Right renal cortex interstitium (tissue), 3 donors: ENCODE measurements at places on chromosomes 3 and 15. TPM values are rescaled to one million over a fixed set of nuclear protein-coding genes. Genes with fewer than 3 reads are reported as not detected.

- no peak for DNase-seq
Measured at GRCh38 chr15:80550908-80551260, 144.2 kb upstream of the ABHD17C start.

The ERC2 gene
- 3.7 TPM for polyA plus RNA-seq

- DNase-seq, result no peak
Measured at GRCh38 chr3:141849056-141849815, 27.2 kb upstream of the ATP1B3 start.

DNA sequence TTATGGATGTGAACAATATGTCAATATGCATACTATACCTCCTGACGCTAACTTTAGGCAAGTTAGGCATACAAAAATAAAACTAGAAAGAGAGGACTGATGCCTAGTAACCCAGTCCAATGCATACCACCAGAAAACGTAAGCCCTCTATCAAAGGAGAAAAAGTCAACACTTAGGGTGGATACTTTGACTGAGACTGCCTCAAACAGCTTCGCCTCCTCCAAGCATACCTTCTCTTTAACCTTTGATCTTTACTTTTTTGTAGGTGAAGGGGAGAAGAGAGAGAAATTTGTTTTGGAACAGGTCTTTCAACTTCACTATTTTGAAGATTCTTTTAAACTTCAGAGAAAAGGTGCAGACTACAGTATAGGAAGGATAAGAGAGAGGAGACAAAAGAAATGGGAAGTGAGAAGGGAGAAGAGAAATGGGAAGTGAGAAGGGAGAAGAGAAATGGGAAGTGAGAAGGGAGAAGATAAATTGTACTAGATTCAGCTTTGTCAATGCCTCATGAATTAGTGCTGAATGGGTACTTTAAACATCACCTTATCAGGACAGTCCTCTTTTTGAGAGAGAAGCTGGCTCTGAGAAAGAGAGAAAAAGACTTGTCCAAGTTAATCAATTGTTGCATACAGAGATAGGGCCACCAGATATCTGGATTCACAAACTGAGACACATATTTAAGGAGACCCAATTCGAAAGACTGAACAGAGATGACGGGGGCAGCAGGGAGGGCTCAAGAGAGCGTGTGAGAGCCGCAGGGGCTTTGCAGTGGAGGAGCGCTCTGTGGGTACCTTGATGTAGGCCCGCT lies 1.0 kb downstream of the P3H2 start:
- no peak for DNase-seq

- DNase-seq, result no peak
Measured at GRCh38 chr15:99507016-99507503, 58.7 kb upstream of the MEF2A start.

GRCh38 chr3:181906338-181906737 lies 194.6 kb downstream of the SOX2 start:
- no peak for DNase-seq

DNA sequence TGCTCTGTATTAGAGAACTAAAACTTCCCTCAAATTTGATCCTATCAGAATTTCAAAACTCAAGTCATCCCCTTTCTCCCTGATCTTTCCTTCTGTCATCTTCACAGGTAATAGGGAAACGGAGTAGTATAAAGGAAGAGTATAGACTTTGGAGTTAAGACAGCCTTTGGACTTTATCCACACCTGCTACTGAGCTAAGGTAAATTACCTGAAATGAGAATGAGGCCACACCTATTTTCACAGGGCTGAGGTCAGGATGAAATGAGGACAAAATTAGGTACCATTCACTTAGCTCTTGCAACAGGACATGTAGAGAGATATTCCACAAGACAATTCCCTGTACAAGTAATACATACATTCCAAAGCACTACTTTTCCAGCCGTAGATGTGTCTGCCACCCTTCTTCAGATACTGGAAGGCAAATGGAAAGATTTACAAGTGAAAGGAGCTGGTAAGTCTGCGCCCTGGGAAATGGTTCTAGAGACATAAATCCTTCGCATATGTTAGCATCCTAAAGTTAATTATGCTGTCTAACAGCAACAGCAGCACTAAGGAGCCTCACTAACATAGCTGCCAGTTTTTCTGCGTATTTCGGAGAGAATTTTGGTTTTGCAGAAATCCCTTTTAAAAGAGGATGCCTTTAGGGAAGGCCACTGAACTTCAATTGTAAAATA lies 461.8 kb downstream of the SHQ1 start:
- DNase-seq, result no peak

DNA sequence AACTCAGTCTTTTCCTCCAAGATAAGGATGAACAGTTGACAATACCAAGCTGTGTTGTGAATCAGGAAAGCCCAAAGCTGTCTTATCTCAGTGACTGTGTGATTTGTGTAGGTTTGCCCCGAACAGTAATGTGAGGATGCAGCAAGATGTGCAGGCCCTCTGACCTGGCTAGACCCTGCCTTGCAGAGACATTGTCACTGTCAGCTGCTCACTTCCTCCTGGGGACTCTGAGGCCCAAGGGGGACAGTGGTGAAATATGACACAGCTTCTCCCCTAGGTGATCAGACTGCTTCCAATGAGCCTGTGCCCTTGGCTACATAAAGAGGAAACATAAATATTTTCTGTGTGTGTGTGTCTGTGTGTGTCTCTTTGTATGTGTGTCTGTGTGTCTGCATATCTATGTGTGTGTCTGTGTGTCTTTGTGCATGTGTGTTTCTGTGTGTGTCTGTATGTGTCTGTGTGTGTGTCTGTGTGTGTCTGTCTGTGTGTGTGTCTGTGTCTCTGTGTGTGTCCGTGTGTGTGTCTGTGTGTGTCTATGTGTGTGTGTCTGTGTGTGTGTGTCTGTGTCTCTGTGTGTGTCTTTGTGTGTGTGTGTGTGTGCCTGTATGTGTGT lies 21.7 kb downstream of the LRRK1 start:
- no peak for DNase-seq

GRCh38 chr15:101489599-101490407 lies at the start of gene PCSK6:
Gene PCSK6, minus strand, starts transcription at chr15:101489707. Its CDS starts 37 bp downstream, at chr15:101489670.
- no peak for DNase-seq

- DNase-seq, result no peak
Measured at GRCh38 chr3:80492162-80492561, 724.4 kb upstream of the ROBO1 start.

- no peak for DNase-seq
Measured at GRCh38 chr15:62050115-62050514, 10.1 kb downstream of the VPS13C start.

DNA sequence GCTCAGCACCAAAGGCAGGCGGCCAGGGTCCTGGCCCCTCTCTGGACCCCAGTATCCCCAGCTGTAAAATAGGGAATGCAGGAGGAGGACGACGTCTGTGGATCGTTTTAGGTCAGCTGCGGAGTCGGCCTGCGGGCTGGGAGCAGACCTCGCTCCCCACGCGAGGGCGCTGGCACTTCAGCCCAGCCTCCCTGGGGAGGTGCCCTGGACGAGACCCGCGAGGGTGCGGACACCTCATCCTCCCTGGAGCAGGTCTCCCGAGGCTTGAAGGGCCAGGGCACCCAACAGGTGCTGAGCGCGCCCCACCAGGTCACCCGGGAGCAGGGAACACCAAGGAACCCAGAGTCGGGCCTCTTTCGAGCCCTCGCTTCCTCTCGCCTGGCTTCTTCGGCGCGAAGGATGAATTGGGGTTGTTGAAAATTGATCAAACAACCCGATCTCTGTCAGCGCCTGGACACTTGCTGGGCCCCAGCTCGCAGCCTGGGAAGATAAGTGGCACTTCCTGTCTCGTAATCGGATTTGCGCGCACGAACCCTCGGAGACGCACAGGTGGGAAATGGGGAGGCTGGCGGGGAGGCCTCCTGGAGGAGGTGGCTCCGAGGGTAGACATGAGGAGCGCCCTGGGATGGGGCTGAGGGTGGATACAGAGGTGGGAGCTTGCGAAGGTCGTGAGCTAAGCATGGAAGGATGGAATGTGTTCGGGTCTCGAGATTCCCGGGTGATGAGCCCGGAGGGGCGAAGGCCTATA lies 588 bp upstream of the VIPR1 start:
- DNase-seq, result no peak

DNA sequence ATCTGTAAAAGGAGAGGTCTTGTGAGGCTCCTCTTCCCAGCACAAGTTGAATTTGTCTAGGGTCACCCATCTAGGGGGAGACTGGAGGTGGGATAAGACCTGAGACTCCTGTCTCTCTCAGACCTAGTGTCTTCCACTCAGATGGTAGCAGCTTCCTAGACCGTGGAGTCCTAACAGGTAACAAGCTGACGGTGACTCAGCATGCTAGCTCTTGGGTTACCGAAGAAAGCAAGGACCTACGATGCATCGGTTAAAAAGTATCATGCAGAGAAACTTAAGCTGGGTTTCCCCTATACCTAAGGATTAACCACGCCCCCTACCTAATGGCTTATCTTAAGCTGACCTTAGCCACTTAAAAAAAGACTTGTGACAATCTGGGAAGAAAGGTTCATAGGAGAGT lies 7.6 kb downstream of the LRRN1 start:
- DNase-seq, result no peak

DNA sequence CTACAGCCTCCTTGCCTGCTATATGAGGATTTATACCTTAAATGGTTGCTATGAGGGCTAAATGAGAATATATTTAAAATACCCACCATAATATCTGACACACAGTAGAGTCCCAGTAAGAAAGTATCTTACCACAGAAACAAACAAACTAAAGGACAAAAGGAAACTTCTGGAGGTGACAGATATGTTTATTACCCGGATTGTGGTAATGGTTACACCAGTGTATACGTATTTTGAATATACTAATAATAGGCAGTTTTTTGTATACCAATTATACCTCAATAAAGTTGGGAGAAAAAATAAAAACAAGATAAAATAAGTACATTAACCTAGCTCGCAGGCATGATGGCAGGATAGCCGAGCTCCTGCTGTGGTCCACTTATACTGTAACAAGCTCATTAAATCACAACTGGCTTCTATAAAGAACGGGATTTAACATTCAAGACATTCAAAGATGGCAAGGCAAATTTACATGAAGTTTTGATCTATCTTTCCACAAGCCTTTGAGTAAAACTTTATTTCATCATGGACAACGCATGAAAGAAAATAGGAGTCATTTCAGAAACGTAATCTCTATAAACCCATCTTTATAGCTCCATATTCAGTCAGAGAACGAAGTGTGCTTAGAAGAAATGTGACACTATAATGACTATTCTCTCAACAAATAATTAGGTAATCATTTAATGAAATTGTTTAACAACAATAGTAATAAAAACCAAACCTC lies 1.5 kb downstream of the RPN1 start:
- no peak for DNase-seq

GRCh38 chr3:151230646-151231045 lies 27.6 kb upstream of the GPR171 start:
- no peak for DNase-seq

DNA sequence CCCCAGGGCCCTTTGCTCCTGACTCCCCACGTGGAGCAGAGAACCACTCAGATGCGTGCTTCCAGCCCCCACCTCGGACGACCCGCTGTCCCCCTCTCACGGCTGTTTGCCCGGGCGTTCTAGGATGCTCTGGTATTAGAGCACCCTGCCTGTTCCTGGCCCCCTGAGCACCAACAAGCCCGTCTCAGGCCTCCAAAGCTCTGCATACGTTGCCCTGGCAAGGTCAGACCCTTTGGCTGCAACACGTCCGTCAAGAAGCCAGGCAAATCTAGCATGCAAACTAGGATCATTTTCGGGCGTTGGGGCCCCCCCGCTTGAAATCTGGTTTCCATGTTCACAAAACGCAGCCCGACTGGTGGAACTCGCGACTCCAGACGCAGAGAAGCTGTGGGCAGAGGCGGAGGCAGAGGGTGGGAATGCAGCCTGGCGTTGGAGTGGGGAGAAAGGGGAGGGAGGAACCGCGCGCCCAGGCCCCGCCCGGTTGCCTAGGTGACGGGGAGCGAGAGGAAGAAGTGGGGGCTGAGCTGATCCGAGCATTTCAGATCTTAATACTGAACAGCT lies 86.2 kb upstream of the PIAS1 start:
- no peak for DNase-seq

- DNase-seq, result no peak
Measured at GRCh38 chr15:44694416-44694815, 16.7 kb downstream of the PATL2 start.

DNA sequence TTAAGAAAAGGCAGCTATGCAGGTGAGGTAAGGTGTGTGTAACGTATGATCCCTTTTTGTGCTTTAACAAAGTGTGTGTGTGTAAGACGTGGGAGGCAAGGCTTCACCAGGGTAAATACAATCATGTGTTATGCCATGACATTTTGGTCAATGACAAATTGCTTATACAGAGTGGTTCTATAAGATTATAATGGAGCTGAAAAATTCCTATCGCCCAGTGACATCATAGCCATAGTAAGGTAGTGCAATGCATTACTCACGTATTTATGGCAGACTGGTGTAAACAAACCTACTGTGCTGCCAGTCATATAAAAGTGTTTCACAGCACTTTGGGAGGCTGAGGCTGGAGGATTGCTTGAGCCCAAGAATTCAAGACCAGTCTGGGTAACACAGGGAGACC lies 60.2 kb upstream of the LCTL start:
- no peak for DNase-seq

GRCh38 chr3:139893267-139893962 lies 41.6 kb upstream of the CLSTN2 start:
- no peak for DNase-seq
